ENCODE measurements at places on chromosomes 5 and 9.

DNA sequence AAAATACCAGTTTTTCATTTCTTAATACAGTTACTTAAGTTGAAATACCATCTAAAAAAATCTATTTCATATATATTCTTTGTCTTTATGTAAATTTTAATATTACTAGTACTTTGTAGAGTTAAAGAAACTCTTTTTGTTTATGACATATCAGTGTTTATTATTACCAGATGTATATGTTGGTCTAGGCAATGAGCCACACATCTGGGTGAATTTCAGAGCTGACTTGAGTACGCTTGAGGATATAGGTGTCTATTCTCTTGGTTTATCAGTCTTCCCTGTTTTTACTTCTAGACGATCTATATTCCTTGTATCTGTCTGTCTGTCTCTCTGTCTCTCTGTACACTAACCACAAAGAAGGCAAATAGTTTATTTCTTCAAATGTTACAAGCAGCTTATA is 2.9 kb downstream of the SMAD5 start:
- no peak for DNase-seq

- no peak for DNase-seq
These were observed 209.3 kb downstream of the DAB2IP start for GRCh38 chr9:121860744-121861143.

- DNase-seq = no peak
These were observed 8.0 kb downstream of the KLF9 start for GRCh38 chr9:70406434-70406862.

DNA sequence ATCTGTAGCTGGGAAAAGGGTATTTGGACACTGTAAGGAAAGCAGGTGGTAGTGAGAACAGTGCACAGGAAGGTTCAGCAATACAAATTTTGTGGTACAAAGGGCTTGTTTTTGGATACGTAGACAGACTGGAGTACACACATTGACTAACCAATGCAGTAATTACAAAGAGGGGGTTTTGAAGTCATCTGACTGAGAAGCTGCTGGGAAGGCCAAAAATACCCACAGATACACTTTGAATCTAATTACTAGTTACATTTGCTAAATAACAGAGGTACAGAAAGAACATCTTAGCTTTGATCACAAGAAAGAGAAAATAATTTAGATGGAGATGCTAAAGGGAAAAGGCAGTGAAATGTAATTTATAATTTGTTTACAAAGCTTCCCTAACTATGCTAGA is 45.9 kb downstream of the PKD2L2 start:
- DNase-seq = no peak

- no peak for DNase-seq
These were observed 13.9 kb downstream of the KIF20A start for GRCh38 chr5:138192826-138193225.

DNA sequence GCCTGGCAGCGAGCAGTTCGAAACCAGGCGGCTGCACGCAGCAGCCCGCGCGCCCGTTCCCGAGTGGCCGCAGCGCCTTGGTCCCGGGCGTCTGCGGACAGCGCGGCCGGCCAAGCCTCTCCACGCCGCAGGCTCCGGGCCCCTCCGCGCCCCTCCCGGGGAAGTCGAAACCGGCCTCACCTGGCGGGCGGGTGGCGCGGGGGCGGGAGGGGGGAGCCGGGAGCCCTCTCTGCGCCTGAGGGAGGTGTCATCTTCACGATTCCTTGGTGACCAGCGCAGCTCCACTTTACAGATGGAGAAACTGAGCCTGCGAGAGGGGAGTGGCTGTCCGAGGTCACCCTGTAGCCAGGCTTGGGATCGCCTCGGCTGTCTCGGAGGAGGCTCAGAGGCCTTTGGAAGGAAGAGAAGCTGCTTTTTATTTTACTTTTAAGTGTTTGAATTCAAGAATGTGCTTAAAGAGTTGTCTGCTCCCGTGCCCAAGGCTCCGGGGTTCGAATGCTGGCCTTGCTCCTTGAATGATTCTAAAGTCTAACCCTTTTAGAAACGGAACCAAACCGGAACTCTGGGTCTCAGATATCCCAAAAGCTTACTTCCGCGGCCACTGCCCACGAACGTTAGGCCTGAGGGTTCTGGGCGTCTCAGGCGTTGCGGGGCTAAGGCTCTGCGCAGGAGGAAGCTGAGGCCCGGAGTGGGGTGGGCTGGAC is 662 bp downstream of the SUSD3 start:
- DNase-seq = no peak

DNA sequence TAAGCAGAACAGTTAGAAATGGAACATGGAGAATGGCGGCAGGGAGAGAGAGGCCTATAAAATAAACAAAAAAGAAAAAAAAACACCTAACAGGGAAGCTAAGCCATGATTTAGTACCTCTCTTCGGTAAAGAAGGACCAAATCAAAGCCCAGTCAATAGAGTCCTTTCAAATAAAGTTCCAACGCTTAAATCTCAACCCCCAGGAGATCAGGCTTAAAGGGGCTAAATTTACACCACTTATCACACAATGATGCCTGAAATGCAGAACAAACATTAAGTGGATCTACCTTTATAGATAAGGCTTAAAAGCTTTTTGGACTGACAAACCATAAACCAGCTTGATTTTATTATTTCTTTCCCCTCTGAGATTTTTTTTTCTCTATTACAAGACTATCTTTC is 66.3 kb downstream of the PRELID2 start:
- DNase-seq = no peak

GRCh38 chr9:103978396-103978795 is 115.7 kb upstream of the SMC2 start:
- DNase-seq = no peak

- DNase-seq = no peak
These were observed 685.8 kb downstream of the MAT2B start for GRCh38 chr5:164191240-164191639.

DNA sequence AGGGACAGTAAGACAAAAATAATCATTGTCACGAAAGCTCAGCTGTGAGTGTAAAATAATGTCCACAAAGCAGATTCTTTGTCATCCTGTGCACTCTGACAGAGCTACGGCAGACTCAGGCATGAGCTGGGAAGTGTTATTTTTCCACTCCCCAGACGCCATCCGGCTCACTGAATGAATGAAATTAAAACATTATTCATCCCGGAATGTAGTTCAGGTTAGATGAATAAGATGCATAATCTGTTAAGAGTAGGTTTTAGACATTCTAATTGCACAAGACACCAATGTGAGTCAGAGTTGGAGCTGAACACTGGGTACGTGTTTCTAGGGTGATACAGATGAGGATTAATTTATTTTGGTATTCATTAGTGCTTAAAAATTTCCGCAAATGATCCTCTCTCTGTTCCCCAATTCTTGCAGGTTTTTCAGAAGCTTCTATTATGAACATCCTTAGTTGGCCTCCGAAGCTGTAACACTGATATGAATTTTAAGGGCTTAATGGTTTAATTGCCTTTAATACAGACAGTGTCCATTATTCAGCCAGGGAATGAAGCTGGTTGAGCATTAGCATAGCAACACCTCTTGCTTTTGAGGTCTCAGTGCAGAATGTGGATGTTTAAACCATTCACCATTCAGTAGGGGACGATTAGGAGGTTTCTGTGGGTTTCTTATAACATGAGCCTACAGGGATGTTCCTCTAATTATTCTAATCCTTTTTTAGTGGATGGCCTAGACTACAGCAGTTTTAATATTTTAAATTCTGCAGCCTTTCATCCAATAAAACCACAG is 65.6 kb upstream of the FRRS1L start:
- DNase-seq = no peak

- DNase-seq = peak; percentile 74
These were observed 269.8 kb downstream of the SYK start for GRCh38 chr9:91071184-91071990.

DNA sequence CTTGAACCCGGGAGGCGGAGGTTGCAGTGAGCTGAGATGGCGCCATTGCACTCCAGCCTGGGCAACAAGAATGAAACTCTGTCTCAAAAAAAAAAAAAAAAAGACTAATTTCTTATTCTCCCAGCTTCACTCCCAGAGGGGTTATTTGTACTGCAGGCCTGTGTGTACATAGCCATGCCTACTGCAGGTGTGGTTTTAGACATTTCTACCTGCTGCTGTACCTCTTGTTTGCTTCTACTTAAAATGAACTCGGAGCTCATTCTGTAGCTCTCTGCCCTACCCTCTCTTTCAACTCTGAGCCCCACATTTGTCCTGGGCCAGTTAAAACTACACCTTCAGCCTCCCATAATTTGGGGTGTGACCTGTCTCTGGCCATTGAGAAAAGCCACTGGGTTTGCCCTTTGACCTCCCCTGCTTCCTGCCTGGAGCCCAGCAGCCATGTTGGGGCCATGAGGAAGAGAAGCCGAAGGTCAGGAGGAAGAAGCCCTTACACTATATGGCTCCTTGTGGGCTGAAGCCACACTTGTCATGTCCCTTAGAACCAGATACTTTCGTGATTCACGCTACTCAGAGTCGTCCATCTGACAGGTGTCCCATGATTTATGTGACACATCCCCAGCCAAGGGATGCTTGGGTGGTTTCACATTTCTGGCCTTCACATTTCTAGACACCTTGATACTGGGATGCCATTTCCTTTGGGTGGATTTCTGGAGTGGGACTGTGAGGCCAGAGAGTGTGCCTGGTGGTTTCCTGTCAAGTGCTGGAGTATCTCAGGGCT is 9.4 kb upstream of the CARD19 start:
- DNase-seq = no peak

DNA sequence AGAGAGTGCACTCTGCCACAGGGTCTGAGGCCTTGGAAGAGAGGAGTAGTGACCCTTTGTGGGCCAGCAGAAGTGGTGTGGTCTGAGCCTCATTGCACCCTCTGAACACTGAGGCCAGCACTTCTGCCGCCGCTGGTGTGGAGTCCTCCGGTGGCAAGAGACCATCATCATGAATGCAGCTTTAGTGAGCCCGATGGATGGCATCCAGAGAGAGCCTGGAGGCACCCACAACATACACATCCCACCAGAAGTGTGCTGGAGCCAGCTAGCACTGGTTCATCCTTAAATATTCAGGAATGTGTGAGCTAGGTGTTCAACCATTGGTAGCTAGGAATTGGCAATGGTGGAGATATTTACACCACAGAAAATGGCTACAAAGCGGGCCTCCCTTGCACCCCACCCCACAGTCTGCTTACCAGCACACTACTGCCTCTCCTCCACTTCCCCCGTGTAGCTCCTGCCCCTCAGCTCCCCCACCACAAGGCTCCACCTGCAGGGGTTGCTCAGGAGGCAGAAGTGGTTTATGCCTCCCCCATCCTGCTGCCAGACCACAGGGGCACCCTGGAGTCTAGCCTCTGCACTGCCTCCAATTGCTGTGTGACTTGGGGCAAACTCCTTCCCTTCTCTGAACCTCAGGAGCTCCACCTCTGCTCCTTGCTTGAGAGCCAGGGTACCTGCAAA is 16.4 kb downstream of the SLC6A7 start:
- no peak for DNase-seq

GRCh38 chr5:134103998-134104654 is 10.4 kb upstream of the TCF7 start:
- no peak for DNase-seq

GRCh38 chr9:98391867-98392266 is 136.4 kb upstream of the TBC1D2 start:
- DNase-seq = no peak

DNA sequence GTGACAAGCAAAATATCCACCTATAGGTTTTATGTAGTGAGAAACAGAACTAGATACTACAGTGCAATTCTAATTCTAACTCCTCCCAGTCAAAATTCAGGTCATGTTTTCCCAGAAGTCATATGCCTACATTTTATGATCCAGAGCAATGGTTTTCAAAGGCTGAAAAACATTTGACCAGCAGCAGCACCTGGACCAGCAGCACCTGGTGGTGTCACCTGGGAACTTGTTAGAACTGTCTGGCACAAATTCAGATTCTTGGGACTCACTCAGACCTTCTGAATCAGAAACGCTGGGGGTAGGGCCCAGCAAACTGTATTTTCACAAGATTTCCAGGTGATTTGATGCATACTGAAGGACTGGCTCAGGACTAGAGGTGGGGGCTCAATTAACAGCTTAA is 367.7 kb upstream of the RFX3 start:
- no peak for DNase-seq

GRCh38 chr5:171957591-171958251 is 48.7 kb downstream of the FBXW11 start:
- peak; percentile 55 for DNase-seq

- no peak for DNase-seq
These were observed 34.8 kb downstream of the BOD1 start for GRCh38 chr5:173581408-173582215.

DNA sequence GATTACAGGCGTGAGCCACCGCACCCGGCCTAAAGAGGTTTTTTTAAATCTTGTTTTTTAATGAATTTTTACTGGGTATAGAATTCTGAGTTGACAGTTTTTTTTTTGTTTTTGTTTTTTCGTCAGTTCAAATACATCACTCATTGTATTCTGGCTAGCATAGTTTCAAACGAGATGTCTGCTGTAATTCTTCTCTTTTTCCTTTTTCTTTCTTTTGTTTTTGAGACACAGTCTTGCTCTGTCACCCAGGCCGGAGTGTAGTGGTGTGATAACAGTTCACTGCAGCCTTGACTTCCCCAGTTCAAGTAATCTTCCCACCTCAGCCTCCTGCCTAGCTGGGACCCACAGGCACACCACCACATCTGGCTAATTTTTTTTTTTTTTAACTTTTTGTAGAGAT is 2.2 kb upstream of the PRRT1B start:
- no peak for DNase-seq

DNA sequence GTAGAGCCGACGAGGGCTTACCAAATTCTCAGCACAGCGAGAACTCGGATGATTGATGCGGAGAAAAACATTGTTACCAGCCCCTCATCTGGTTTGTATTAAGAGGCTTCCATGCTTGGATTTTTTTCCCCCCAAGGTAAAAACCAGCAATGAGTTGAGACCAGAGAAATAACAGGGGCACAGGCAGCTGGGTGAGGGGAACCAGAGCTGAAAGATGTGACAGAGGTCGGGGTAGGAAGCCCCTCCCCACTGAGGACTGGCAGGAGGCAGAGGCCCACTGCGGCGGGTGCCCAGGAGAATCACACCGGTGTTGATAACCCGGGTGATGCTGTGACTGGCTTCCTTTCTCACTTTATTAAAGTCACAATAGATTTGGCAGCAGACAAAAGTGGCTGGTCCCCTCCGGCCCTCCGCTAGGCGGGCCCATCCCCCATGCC is 116.5 kb upstream of the PHYKPL start:
- no peak for DNase-seq

DNA sequence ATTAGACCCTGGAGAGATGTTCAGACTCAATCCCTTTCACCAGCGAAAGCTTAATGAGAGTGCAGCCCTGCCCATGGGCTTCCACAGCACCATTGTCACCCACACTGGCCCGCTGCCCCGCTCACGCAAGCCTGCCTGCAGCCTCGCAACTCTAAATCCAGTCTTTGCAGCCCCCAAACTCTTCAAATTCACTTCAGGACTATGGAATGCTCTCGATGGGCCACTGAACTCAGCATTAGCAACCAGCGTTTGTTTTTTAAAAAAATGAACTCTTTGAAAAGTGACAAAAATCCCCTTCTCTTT is 17.1 kb downstream of the DCANP1 start:
- no peak for DNase-seq

GRCh38 chr9:133490865-133491655 is 12.2 kb upstream of the SLC2A6 start:
- DNase-seq = no peak

- no peak for DNase-seq
These were observed 60.0 kb downstream of the ADAMTS16 start for GRCh38 chr5:5200133-5200532.
